Ovary (tissue), 10 donors: ENCODE measurements at places on chromosomes 2 and 18. TPM values are rescaled to one million over a fixed set of nuclear protein-coding genes. Genes with fewer than 3 reads are reported as not detected.
A peak's percentile ranks its signal among the peaks of the same experiment; 100 is the strongest.

GRCh38 chr2:15226661-15227060 is 334.5 kb downstream of the NBAS start:
- no peak overlapping the region for H3K27ac ChIP-seq
- H3K27me3 ChIP-seq = no peaks in the 10 kb centered on the region
- no peaks in the 10 kb centered on the region for H3K36me3 ChIP-seq
- H3K4me3 ChIP-seq = no peak overlapping the region
- no peaks in the 10 kb centered on the region for H3K4me1 ChIP-seq

- no peaks in the 10 kb centered on the region for H3K4me1 ChIP-seq
- no peak for DNase-seq
- H3K4me3 ChIP-seq = no peak overlapping the region
These were observed 463.0 kb downstream of the FBXO15 start for GRCh38 chr18:73684647-73685046.

- no peak overlapping the region for H3K27ac ChIP-seq
- no peak overlapping the region for H3K4me3 ChIP-seq
- no peaks in the 10 kb centered on the region for H3K27me3 ChIP-seq
- no peak for DNase-seq
- peaks cover 2% of the 10 kb centered on the region for H3K4me1 ChIP-seq
- no peaks in the 10 kb centered on the region for H3K36me3 ChIP-seq
These were observed 47.4 kb upstream of the SMAD7 start for GRCh38 chr18:48997985-48998831.

DNA sequence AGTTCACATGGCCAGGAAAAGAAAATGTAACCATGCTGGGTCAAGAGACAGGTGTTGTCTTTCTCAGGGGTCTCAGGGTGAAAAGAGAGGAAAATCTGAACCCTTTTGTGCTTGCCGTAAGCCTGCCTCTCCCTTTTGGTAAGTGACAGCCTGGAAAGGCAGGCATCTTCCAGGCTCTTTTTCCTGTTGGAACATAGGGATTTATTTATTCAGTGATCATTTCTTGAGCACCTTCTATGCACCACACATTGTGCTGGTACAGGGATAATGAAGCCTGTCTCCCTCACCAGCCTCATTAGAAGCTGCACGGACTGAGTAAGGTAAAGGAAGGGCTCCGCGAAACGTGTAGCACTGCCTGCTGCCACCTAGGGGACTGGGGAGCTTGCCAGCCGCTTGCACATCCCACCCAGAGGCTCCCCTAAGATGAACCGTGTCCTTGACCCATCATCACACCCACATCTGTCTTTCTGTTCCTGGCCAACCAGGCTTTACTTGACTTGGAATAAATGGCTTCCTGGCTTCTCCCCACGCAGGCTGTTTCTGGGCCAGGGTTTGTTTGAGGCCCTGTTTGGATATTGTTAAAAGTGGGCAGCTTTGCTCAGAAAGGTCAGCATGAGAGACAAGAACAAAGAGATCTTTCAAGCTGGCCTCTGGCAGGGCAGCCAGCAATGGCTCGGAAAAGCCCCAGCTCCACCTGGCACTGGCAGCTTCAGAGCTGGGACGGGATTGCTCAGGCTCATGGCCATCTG is 73.3 kb upstream of the MCFD2 start:
- H3K27me3 ChIP-seq = no peaks in the 10 kb centered on the region
- DNase-seq = peak; percentile 73
- H3K27ac ChIP-seq = no peak overlapping the region
- no peak overlapping the region for H3K4me3 ChIP-seq

DNA sequence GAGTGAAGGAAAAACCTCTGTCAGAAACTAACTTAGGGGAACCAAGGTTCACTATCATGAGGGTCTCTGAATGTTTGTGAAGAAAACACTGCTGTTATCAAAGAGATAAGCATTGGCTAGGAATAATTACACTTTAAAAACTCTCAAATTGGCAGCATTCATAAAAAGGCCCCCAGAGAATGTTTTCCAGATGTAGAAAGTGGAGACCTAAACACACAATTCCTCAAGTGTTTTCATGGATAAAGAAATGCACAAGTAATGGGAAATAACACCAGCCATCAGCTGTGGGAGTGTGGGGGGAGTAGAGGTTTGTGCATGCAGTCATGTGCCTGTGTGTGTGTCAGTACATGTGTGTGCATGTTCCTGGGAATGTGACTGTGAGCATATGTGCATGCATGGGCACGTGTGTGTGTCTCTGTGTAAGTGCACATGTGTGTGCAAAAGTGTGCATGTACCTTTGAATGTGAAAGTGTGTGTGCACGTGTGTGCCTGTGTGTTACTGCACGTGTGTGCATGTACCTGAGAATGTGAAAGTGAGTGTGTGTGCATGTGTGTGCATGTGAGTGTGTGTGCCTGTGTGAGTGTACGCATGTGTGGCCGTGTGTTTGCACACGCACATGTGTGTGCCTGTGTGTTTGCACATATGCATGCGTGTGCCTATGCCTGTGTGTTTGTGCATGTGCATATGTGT is 854.3 kb upstream of the SALL3 start:
- no peak overlapping the region for H3K4me3 ChIP-seq
- H3K27ac ChIP-seq = no peak overlapping the region
- H3K27me3 ChIP-seq = no peaks in the 10 kb centered on the region
- no peak for DNase-seq
- no peaks in the 10 kb centered on the region for H3K36me3 ChIP-seq
- no peaks in the 10 kb centered on the region for H3K4me1 ChIP-seq

DNA sequence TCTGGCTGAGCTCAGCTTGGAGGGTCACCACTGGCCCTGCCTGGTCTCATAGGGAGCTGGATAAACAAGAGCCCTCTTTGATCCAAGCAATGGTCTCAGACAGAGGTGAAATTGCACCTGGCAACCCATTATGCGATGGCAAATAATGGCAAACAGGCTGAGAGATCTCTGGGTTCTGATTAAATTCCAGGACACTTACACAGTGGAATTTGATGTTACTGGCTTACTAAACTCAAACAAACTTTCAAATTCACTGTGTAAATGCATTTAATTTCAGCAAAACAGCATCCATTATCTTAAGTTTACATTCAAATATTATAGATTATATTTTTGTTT is 19.5 kb upstream of the STAT4 start:
- no peaks in the 10 kb centered on the region for H3K27me3 ChIP-seq
- H3K4me3 ChIP-seq = no peak overlapping the region
- H3K27ac ChIP-seq = no peak overlapping the region
- H3K4me1 ChIP-seq = peaks cover 1% of the 10 kb centered on the region
- no peak for DNase-seq

SLC40A1 gene
- polyA plus RNA-seq = 361 TPM

CFC1 gene
- polyA plus RNA-seq = 0.07 TPM
